ENCODE measurements at places on chromosomes 2 and 18.

- DNase-seq, result no peak
Observed at GRCh38 chr2:29443151-29443550, 327.9 kb downstream of the CLIP4 start.

- no peak for DNase-seq
Observed at GRCh38 chr2:236505648-236506047, 64.0 kb upstream of the ACKR3 start.

- no peak for DNase-seq
Observed at GRCh38 chr18:74226156-74226555, 65.6 kb downstream of the CYB5A start.

GRCh38 chr18:39425172-39425850, 1859.7 kb upstream of the CELF4 start:
- DNase-seq, result no peak

- no peak for DNase-seq
Observed at GRCh38 chr2:136375017-136375901, 257.3 kb upstream of the CXCR4 start.

- no peak for DNase-seq
Observed at GRCh38 chr2:21924640-21925285, 801.0 kb downstream of the TDRD15 start.

- no peak for DNase-seq
Observed at GRCh38 chr2:58860586-58860985, 619.5 kb upstream of the FANCL start.

- no peak for DNase-seq
Observed at GRCh38 chr18:39238981-39239660, 1673.5 kb upstream of the CELF4 start.

- DNase-seq, result no peak
Observed at GRCh38 chr2:35428548-35428947, 927.0 kb upstream of the CRIM1 start.

- DNase-seq, result no peak
Observed at GRCh38 chr18:70261141-70261788, 27.6 kb upstream of the SOCS6 start.

DNA sequence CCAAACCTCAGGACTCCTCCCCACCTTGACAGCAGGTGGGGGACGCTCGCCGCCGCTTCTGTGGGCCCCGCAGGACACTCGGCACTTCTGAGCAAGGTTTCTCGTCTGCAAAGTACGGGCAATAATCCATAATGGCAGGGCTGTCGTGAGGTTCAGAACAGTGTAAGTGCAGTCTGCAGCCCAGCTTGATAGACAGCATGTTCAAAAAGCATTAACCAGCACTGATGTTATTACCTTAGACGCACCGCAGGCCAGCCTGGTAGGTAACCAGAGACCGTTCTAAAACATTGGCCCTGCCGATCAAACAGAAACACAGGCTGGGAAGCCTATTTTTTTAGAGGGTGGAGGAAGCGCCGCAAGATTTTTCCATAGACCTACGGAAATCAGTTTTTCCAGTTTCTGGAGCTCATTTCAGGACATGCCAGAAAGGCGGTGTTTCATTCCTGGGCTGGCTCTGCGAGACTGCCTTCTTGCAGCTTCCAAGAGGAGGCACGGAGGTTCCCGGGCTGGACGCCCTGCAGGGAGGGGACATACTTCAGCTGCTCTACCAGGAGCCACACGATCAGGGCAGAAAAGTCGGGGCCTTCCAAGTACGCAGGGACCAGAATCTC, 148.7 kb downstream of the TPO start:
- no peak for DNase-seq

GRCh38 chr2:142082368-142082767, 48.4 kb downstream of the LRP1B start:
- DNase-seq, result no peak

DNA sequence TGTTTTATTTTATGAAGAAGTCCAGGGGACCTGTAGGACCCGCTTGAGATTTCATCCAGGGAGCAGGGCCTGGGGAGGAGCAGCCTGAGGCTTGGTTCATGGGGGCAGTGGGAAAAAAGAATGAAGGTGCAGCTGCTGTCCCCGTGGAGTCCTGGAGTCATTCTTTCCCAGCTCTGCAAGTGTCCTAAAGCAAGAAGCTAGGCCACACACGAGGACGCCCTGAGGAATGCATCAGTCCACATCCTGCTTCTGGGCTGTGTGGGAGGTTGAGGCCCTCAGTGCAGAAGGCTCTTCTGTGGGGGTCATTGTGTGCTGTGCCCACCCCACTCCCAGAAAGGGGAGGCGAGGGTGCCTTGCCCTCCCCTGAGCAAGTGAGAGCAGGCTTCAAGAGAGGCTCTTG, 179.9 kb upstream of the HS6ST1 start:
- no peak for DNase-seq

GRCh38 chr2:152355409-152355831, 20.4 kb downstream of the FMNL2 start:
- DNase-seq, result no peak

DNA sequence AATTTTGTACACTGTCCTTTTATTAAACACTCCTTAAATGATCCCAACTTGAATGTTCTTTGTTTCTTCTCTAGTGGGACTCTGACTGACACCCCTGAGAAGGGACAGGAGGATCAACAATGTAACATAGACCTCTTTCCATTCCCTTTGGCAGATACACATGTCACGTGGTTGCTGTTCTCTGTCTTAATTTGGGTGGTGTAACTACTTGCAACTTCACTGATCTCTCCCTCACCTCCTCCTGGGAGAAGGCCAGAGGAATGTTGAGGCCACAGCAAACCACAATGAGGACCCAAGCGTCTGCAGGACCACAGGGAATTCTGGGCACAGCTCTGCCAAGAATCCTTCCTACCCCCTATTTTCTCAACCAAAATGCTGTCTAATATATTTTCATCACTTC, 205.6 kb downstream of the RTP5 start:
- no peak for DNase-seq

GRCh38 chr18:79937103-79937860, 14.2 kb downstream of the SLC66A2 start:
- no peak for DNase-seq

DNA sequence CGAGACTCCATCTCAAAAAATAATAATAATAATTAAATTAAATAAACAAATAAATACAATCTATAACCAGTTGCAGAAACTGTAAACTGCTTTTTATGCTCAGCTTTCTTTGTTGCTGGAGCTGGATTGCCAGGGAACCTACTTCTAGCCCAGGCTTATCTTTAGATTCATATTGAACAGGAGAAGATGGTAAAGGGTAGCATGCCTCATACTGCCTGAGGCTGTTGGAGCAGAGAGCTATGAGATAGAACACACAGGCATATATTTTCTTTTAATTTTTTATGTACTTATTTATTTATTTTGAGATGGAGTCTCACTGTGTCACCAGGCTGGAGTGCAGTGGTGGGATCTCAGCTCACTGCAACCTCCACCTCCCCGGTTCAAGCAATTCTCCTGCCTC, 28.7 kb upstream of the EML4 start:
- no peak for DNase-seq

DNA sequence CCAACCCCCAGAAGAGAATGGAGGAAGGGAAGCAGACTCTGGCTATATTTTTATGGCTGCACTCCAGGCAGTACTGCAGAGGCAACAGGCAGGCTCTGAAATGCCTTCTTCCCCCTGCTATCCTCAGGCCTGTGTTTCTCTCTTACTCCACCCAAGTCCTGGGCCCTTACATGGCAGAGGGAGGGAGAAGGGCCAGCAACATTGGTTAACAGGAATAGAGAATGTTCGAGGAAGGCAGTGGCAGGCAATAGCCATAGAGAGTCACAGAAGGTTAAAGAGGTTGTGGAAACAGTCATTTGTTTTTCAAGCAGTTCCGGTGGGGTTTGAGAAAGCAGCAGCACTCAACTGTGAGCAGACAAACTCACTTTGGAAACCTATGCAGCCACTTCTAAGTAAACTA, 15.1 kb upstream of the DARS1 start:
- DNase-seq, result no peak

DNA sequence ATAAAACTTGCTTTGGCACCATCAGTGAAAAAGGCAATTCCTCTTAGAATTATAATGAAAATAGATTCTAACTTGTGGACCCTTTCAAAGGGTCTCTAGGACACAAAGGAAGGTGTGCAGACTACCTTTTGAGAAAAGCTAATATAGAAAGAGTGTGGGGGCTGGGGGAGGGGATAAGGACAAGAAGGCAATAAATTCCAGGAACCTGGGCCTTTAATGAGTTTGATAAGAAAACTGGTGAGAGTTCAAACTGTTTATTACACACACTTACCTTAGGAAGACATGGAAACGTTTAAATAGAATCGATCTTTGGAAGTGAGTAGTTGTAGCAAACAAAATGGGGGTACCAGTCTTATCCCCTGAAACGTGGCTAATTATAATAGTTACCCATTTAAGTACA, 39.6 kb upstream of the PGAP1 start:
- no peak for DNase-seq

- no peak for DNase-seq
Observed at GRCh38 chr18:59536166-59536565, 161.1 kb downstream of the CCBE1 start.

- no peak for DNase-seq
Observed at GRCh38 chr2:101740555-101740964, 43.1 kb downstream of the MAP4K4 start.

- peak; percentile 20 for DNase-seq
Observed at GRCh38 chr2:105329561-105330495, at the start of gene TGFBRAP1. Gene TGFBRAP1 (minus strand): TSS chr2:105329735. CDS start chr2:105308301, 21,434 bp downstream.

DNA sequence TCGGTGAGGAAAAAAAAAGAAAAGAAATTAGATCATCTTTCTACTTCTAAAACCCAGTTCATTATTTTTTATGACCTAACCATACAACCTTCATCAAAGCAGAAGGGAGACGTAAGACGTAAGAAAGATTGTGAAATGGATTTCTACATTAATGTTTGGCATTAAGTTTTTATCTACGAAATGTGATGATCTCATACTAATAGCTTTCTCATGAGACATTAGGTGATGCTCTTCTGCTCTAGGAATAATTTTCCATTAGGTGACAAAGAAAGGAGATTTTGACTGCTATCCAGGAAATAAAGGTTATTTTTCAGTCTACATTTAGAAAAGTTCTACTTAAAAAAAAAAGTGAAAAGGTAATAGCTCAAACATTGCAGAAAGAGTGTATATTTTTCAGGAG, 748.6 kb downstream of the ERBB4 start:
- no peak for DNase-seq

GRCh38 chr2:70779491-70779890, 11.0 kb downstream of the FIGLA start:
- no peak for DNase-seq

GRCh38 chr18:39842366-39842914, 2112.6 kb upstream of the PIK3C3 start:
- DNase-seq, result no peak

GRCh38 chr18:7584646-7585275, 17.6 kb downstream of the PTPRM start:
- no peak for DNase-seq

- DNase-seq, result no peak
Observed at GRCh38 chr2:84152462-84152861, 306.6 kb downstream of the SUCLG1 start.

DNA sequence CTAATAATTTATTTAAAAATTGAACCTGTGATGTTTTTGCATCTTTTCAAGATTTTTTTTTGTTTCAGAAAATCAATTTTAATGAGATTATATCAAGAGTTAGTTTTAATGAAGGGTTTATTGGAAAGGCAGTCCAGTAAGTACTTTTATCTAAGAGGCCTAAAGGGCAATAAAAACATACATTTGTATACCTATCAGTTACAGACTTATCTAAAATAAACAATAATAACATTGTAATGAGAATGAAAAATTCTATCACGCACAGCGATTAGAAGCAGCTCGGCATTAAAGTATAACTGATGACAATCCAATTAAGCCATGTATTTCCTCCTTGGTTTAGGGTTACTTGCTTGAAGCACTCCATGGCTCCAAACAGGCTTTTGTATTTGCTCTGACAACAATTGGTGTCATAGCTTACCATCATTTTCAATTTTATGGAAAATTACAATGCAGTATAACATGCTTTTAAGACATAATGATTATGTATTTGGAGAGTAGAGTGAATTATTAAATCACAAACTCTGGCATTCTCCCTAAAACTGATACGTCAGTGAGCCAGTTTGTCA, 629.4 kb downstream of the TSN start:
- no peak for DNase-seq

GRCh38 chr18:8793445-8794155, 88.2 kb downstream of the MTCL1 start:
- DNase-seq, result no peak

DNA sequence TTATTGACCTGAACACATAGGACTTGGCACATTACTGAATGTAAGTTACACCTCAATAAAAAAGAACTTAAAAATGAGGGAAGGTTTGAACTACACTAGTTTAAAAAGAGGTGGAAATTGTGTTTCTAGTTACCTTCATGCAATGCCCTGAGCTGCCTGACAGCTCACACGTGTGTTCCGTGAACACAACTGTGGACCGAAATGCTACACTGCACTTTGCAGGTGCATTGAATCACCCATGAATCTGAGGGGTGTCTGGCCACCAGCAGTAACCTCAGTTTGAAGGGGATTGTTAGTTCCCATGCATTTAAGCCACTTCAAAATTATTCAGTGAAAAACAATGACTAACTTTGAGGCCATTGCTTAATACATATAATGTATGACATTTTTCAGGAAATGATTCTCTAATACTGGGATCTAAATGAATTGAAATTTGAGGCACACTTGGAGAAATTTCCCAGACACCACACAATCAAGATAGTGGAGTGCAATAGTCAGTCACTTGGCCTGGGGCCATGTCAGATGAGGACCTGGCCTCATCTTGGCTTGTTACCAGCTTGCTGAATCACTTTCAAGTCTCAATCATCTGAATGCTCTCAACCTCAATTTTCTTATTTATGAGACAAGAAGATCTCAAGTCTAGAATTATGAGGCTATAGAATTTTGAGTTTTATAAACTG, 59.3 kb downstream of the MYL12B start:
- DNase-seq, result no peak

DNA sequence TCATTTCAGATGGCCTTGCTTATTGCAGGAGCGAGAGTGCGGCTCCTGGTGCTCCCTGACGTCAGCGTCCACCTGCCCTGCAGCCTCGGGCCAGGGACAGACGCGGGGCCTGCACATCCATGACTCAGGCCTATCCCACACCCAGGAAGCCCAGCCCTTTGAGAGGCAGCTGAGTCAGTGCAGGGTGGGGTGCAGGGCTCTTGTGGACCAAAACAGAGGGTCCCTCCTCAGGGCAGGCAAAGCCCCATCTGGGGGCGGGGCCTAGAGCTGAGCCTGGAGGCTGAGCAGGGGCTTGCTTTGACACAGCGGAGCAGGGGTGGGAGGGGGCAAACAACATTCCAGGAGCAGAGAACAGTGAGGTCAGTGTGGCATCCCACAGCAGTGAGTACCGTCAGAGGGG, 7.7 kb upstream of the ARHGEF4 start:
- DNase-seq, result no peak

- no peak for DNase-seq
Observed at GRCh38 chr2:30310955-30311354, 79.6 kb downstream of the LBH start.

GRCh38 chr2:11122380-11122779, 32.9 kb upstream of the SLC66A3 start:
- no peak for DNase-seq

GRCh38 chr2:237995036-237995435, 28.2 kb downstream of the UBE2F start:
- no peak for DNase-seq
